ENCODE measurements at places on chromosomes 12 and 14. TPM values are rescaled to one million over a fixed set of nuclear protein-coding genes. Genes with fewer than 3 reads are reported as not detected.

TAS2R19 gene
- total RNA-seq, result not detected

DNA sequence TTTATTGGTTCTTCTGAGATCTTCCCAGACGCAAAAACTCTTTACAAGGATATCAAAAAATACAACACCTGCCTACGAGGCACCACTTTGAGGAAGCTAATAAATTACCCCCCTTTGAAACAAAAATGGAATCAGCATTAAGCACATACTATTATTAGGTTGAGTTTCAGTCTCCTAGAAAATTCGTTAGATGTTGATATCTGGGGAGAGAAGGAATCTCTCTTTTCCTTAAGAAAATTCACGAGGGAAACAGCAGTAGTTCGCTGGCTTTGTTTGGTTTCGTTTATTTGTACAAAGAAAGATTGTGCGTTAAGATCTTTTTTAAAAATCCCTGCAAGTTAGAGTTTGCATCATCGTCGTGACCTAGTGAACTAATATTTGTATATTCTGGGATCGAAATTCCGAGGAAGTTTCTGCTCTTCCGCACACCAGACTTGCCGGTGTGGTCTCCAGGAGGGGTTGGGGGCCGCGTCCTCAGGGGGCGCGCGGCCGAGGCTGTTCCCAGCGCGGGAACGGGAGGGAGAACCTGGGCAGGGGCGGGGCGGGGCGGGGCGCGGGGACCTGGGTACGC lies 12.1 kb downstream of the NKX2-1 start:
- no peak for DNase-seq
- no peak overlapping the region for H3K27ac ChIP-seq
- H3K4me3 ChIP-seq, result no peak overlapping the region
- H3K4me1 ChIP-seq, result no peaks in the 10 kb centered on the region

DNA sequence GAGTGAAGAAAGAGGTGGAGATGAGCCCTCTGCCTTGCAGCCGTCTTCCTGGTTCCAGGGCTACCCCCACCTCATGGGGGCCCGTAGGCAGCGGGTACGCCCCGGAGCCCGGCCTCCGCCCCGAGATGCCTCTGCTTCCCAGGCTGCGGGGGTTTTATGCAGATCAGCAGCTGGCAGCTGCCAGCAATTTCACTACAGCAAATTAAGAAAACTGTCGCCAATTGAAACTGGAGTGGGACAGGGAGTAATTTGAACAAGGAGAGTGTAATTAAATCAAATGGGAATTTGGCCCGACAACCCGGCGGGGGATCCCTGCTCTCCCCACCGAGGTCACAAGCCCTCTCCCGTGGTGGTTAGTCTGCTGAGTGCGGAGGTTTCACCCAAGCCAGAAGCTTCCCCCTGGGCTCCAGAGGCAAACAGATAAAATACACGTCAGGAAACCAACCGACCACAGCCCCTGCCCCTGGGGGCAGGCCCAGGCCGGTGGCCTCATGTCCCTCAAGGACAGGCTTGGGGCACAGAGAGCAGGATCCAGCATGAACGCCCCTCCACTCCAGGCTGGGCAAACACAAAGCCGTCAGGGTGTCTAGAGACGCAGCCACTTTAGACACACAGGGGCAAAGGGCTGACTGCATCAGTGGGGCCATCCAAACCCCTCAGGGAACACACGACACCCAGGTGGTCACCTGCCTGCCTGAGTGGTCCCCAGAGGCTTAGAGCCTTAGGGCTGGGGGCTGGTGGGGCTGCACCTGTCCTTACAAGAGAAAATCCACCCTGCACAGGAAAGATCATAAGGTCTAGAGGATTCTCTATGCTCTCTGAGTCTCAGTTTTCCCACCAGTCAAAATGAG lies 53.8 kb downstream of the TESC start:
- DNase-seq, result no peak
- no peak overlapping the region for H3K4me3 ChIP-seq
- no peaks in the 10 kb centered on the region for H3K4me1 ChIP-seq
- no peaks in the 10 kb centered on the region for H3K36me3 ChIP-seq
- H3K27ac ChIP-seq, result peak overlapping the region; percentile 26
- no peaks in the 10 kb centered on the region for H3K27me3 ChIP-seq

KRT4 gene
- total RNA-seq, result not detected

GRCh38 chr12:71938728-71939385 lies at the start of gene TPH2:
Gene TPH2 (plus strand): TSS chr12:71938845. CDS start chr12:71938987, 142 bp downstream.
- H3K27me3 ChIP-seq, result peaks cover 6% of the 10 kb centered on the region
- H3K36me3 ChIP-seq, result no peaks in the 10 kb centered on the region
- no peak for DNase-seq
- H3K4me3 ChIP-seq, result no peak within 1 kb of the TSS
- peaks cover 6% of the 10 kb centered on the region for H3K4me1 ChIP-seq

DNA sequence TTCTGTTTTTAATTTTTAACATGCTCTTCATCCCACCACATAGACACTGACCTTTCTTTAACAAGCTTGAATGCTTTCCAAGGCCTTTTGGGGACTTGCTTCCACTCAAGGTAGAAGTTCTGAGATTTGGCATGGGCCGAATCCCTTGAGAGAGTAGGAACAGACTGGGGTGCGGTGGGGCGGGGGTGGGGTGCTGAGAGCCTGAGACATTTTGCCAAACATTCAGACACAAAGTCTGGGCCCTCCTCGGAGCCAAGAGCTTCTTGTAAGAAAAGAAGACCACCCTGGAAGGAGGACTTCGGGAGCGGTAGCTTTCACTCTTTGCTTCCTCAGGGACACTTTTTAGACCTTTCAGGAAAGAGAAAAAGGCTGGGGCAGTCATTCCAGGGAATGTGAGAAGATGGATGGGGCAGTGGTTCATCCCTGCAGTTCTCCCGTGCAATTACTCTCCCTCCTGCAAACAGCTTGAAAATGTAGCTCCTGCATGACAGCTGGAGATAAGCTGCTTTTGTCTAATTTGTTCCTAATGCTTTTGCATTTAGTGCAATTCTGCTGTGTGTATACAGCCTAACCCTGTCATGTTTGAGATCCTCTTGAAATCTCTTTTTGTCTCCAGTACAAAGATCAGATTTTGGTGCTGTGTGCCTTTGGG lies 16.3 kb upstream of the MYO1H start:
- H3K4me3 ChIP-seq, result no peak overlapping the region
- H3K36me3 ChIP-seq, result no peaks in the 10 kb centered on the region
- no peaks in the 10 kb centered on the region for H3K27me3 ChIP-seq

TMEM233 gene
- 25.2 TPM for total RNA-seq

RPGRIP1 gene
- not detected for total RNA-seq

DNA sequence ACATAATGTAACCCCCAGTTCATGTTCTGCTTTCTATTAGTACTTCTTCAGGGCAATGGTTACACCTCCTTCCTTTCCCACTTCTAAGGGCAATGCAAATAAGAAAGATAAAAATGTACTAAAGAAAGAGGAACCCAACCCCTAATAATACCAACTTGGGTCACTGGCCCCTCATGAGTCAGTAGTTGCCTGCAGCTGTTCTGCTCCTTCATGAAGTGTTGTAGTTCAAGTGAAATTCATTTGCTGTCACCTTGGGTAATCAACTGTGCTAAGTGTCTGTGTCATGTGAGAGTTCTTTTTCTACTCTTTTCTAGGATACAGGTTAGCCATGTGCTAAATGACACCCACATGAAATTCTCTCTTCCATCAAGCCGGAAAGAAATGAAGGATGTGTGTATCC lies 91.8 kb downstream of the PLXNC1 start:
- no peak overlapping the region for H3K4me3 ChIP-seq
- H3K27ac ChIP-seq, result no peak overlapping the region
- H3K4me1 ChIP-seq, result no peaks in the 10 kb centered on the region
- H3K36me3 ChIP-seq, result no peaks in the 10 kb centered on the region
- no peaks in the 10 kb centered on the region for H3K27me3 ChIP-seq
- DNase-seq, result no peak

- no peaks in the 10 kb centered on the region for H3K36me3 ChIP-seq
- H3K4me1 ChIP-seq, result peaks cover 15% of the 10 kb centered on the region
Measured at GRCh38 chr12:1608713-1609119, 14.3 kb upstream of the FBXL14 start.

SLC25A47 gene
- not detected for total RNA-seq

Measured in gastrocnemius medialis (tissue), 4 donors.